Activated CD4-positive, CD25-positive, alpha-beta regulatory T cell (primary cell): ENCODE measurements at places on chromosomes 7 and 10.

DNA sequence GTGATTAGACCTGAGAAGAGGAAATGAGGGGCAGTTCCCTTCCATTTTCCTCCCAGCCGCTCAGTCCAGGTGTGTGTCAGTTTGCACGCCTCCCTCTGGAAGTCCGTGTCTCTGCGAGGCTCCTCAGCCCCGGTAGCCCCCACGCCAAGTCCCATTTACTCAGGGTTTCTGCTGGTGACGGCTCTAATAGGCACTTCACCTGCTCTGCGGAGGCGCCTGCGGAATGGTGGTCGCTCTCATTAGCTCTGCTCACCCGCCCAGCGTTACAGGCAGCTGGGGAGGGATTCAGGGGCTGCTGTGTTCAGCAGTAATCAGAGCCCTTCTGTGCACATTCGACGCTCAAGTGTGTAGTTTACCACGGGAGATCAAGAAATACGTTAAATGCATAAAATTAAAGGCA is 179.9 kb downstream of the MGMT start:
- no peak for DNase-seq

- no peak for DNase-seq
Measured at GRCh38 chr10:17850501-17850900, 41.4 kb downstream of the MRC1 start.

DNA sequence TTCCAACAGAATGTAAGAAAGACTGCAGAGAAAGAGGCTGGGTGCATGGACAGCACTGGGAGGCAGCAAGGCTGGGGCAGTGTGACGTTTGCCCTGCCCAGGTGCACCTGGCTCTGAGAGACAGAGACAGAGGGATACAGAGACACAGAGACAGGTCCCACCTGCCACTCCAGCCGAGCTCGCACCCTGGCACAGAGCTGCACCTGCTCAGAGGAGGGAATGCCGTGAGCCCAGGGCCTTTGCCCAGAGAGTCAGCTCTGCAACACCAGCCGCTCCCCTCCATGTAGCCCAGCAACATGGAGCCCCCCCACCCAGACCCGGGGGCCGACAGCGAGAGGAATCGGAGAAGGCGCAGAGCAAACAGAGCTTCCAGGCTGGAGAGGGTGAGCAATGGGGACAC is 35.3 kb upstream of the PROSER2 start:
- no peak for DNase-seq

DNA sequence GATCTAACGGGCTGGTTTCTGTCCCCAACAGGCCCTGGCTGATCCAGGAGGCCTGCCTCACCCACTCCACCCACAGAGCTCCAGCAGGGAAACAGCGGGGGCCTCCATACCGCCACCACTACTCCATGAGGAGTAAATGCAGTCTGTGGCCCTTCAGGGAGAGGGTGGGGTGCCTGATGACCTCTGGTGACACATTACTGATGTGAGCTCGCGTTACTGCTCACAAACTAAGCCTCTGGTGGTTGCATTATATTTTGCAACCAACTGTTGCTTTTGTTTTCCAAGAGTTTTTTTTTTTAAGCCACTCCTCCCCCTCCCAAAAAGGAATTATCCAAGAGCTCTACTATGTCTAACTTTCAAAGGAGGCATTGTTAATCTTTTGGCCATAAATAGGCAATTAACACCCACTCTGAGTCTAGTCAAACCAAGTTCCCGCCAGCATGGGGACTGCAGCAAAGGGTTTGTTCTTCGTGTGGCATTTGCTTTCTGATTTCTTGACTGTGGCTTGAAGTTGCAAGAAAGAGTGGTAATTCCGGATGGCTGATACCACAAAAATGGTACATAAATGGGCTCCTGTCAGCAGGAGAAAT is 72.6 kb downstream of the FAM53B start:
- no peak for DNase-seq

DNA sequence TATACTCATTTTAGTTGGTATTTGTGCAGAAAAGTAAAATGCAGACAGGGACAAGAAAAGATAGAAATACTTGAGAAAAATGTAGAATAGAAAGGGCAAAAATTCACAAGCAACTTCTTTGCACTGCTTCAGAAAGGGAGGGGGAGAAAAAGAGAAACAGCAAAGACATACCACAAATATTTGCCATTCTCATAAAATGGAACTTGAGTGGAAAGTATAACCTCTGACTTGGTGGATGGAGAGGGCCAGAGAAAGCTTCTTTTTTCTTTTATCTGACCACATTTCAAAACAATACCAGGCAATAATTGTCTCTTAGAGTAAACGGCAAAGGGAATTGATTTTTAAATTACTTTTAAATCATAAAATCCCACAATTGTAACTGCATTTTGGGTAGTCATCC is 35.8 kb upstream of the TRUB1 start:
- no peak for DNase-seq

DNA sequence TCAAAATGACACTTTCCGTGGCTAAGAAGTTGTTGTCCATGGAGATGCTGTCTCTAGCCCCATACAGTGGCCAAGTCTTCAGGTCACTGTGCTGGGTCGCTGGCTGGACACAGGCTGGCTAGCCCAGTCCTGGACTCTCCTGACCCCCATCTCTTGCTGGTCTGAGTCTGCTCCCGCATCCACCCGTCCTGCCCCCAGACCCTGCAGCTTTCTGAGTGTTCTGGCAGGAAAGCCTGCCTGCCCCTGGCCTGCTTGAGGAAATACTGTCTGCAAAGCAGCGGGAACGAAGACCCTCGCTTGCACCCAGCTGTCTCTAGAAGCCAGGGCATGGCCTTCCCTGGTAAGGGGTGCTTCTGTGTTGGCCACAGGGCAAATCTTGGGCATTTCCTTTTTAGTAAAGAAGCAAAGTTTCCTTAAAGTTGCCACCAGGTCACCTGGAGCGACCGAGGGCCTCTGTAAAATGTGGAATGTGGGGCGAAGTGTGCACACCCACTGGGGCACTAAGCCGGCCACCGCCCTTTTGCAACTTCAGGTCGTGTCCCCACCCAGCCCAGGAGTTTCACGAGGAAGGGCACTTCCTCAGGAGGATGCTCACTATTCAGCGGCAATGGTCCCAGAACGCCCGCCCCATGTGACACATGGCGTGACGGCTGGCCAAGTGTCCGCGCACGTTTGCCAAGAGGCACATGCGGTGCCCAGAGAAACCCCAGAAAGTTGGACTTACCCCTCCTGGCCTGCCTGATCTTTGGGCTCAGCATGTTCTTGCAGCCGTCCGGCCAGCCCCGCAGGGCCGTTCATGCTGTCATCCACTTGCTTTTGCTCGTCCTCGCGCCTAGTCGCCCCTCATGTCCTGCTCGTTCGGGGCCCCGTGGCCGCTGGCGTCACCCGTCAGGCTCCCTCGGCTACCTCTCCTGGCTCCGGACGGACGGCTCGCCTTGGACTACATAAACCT is 558 bp downstream of the ARHGAP22 start:
- DNase-seq, result no peak

DNA sequence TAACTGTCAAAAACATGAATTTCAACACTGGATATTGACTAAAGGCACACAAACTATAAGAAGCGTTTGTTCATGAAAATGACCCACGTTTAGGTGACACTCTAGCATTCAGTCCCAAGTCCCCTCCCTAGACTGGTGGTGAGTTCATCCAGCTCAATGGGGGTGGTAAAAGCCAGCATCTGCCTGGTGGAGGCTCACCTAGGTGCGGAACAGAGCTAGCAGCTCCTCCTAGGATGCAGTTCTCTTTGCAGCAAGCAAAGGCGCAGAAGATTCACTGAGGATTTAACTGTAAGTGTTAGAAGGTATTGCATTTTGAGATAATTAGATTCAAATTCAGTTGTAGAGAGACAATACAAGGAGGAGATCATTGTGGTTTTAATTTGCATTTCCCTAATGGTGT is 87.6 kb downstream of the VSTM2A start:
- no peak for DNase-seq

DNA sequence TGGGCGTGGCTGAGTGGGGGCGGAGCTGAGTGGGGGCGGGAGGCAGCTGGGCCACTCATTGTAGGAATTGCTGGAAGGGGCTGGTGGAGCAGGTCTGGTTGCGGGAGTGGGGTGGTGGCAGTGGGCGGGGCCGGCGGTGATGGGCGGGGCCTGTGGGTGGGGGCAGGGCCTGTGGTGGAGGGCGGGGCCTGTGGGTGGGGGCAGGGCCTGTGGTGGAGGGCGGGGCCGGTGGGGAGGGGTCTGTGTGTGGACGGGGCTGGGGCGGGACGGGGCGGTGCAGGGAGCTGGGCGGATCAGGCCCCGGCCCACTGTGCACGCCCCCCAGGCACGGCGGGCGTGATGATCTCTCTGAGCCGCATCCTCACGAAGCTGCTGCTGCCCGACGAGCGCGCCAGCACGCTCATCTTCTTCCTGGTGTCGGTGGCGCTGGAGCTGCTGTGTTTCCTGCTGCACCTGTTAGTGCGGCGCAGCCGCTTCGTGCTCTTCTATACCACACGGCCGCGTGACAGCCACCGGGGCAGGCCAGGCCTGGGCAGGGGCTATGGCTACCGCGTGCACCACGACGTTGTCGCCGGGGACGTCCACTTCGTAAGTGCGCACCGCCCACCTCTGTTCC is 14.0 kb downstream of the SLC29A4 start:
- peak; percentile 49 for DNase-seq

GRCh38 chr7:92135052-92135889 is 994 bp upstream of the CYP51A1 start:
- DNase-seq, result no peak

DNA sequence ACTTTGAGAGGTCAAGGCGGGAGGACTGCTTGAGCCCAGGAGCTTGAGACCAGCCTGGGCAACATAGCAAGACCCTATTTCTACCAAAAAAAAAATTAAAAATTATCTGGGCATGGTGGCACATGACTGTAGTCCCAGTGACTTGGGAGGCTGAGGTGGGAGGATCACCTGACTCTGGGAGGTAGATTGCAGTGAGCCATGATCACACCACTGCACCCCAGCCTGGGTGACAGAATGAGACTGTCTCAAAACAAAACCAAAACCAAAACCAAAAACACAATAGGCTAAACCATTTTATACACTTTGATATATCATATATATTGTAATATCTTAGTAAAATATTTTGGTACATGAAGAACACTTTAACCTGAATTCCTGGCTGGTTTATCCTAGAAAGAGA is 101.6 kb downstream of the RAPGEF5 start:
- no peak for DNase-seq

DNA sequence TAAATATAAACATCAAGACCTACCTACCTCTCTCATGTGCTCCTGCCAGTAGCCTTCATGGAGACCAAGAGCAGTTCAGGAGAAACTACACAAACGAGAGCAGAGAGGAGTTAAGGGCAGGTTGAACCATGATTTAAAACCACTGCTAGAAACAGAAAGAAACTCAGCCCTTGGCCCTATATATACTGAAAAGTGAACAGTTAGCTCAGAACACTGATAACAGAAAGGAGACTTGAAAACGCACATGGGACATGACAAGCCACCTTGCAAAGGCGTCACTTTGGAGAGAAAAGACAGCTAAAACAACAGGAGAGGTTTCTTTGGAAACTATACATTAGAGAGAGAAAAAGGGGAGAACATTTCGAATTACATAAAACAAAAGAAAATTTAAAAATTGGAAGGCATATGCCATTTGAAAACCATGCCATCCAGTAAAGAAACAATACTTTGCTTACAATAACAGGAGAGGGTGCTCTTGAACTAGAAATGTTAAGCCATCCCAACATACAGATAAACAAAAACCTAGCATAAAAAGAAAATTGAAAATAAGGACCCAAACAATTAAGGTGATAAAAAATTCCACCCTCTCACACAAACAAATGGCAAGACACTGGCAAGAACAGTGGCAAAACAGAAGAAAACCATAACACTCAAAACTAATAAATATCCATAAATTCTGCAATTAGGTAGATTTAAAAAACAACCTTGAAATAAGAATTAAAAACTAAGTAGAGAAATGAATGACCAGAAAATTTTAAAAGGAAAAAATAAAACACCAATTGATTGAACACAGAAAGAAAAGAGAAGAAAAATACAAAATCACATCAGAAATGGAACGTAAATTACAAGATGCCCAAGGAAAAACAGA is 232.7 kb downstream of the IMMP2L start:
- no peak for DNase-seq

DNA sequence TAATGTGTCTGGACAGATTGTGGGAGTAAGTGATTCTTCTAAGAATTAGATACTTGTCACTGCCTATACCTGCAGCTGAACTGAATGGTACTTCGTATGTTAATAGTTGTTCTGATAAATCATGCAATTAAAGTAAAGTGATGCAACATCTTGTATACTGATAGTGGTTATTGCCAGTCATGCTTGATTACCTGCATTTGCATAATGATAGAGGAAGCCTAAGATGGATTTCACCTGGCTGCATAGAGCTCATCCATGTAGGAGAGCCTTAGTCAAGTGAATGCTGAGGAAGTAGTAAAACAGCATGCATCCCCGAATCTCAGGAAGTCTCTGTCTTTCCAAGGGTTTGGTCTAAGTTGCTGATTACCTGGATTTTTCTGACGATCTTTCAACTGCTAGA is 64.2 kb upstream of the CAPZA2 start:
- no peak for DNase-seq

DNA sequence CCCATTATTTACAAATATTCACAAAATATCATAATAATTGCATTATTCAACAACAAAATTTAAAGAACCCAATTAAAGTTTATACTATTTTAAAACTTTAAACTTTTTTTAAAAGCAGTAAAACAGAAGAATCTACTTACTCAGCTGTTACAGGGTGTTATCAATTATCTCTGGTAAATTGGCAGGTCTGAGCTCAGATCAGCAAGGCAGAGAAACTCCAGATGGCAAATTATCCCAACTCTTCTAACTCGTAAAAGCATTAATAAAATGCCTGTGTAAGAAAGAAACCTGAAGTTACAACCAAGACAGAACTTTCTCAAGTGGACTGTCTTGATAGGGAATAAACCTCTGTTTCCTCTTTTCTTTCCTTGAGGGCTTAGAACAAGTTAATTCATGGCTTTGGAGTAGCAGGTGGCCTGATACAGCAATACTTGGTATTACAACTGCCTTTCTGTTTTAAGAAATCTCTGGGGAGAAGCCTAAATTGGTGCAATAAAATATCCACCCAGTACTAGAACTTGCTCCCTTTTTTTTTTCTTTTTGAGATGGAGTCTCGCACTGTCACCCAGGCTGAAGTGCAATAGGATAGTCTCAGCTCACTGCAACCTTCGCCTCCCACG is 275.3 kb upstream of the MKLN1 start:
- DNase-seq, result no peak

GRCh38 chr10:815338-816090 is 116.0 kb downstream of the LARP4B start:
- no peak for DNase-seq
